ENCODE measurements at places on chromosomes 6 and 20.
A peak's percentile ranks its signal among the peaks of the same experiment; 100 is the strongest.

GRCh38 chr20:37390891-37391525 lies 45.1 kb downstream of the SRC start:
- DNase-seq, result no peak

- no peak for DNase-seq
Observed at GRCh38 chr6:39104528-39104927, 10.5 kb downstream of the SAYSD1 start.

DNA sequence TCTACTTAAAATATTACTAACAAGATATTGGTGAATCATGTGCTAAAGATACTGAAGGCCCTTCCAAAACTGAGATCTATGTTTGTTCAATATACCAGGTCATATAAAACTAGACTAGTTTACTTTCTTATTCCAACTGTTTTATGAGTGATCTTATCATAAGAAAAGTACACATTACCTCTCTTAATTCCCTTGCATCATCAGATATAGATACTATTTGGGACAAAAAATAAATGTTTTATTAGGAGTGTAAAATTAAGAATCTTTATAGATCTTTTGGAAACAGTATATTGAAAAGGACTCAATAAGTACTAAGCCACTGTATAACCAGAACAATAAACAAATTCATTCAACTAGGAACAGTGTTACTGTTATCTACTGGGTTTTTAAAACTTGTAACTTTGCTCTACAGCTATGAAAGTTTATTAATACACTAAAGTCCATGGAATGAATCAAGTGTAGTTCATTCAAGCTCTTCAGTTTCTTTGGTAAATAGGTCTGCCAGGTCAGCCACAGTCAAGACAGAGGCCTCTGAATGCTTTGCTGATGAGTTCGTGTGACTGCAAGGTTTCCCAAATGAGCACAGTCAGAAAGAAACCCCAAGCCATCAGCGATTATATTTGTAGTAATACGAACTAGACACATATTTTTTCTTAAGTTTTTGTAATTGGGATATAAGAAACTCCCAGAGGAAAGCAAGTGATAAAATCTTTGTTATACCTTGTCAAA lies 71.8 kb upstream of the FBXO30 start:
- DNase-seq, result no peak

GRCh38 chr6:117544716-117545115 lies 57.6 kb downstream of the GOPC start:
- DNase-seq, result no peak

DNA sequence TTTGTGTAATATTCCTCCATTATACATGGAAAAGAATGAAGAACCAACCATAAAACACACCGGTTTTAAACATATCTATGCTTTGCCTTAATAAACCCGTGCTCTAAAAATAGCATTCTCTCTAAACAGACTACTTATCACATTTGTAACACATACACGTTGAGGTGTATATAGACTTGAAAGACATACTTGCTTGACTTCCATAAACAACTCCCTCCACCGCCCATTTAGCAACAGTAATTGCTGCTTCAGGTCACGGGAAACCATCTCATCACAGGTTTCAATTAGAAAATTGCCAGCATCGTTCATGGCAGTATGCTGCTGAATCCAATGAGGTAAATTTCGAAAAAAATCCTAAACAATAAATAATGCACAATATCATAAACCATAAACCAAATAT lies 174.0 kb downstream of the SYNE1 start:
- no peak for DNase-seq

DNA sequence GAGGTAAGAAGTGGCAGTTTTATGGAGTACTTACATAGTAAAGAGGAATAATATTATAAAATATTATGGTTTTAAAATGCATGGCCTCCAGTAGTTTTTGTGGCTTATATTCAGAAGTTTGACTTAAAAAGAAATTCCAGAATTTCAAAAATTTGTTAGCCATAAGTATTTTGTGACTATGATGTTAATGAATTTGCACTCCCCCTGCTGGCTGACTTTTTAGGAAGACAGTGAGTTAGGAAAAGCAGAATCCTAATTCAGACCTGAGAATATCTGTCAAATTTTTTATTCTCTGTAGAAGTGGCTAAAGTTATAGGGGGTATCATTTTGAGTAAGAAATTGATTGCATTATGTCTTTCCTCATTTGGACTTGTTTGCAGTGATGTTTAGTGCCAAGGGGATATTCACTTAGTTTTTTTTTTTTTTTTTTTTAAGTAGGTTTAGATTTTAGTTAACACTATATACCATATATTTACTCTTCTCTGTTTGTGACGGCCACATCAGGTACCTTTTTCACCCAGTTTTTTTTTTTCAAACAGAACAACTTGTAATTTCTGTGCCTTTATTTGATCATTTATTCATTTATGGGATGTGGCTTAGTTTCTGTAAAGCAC lies 40.8 kb downstream of the ZFAND3 start:
- no peak for DNase-seq

- DNase-seq, result no peak
Observed at GRCh38 chr20:44615169-44615791, 32.9 kb downstream of the PKIG start.

DNA sequence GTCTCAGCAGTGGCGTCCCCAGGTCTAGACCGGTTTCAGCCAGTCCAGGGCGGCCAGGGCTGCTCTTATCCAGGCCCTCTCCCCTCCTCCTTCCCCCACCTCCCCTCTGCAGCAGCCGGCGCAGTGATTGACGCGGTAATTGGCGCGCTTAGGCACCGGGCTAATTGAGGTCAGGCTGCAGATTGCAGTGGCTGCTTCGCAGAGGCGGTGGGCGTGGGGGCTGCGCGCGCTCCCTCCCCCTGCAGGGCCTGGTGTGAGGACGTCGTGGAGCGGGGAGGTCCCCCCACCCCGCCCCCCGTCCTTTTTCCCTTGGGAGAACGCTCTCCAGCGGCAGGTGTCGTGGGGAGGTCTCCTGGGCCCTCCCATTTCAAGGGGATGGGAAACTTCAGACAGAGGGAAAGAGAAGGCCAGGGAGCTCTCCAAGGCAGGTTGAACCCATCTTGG lies 70.4 kb upstream of the BLCAP start:
- DNase-seq, result no peak

DNA sequence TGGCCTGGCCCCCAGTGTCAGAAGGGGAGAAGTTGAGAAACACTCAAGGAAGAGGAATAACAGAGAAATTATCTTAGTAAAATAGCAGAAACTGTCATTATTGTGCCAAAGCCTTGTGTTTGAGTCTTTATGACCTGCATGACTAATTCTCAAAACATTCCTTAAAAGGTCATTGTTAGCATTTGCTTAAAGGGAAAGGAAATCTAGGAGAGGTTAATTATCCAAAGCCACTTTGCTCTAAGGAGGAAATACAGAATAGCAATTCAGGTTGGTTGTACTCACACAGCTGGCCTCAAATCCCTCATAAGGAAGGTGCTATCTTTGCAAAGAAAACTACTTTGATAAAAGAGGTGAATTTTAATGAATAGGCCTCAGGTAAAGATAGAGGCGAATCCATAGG lies 516.7 kb downstream of the CBLN4 start:
- DNase-seq, result no peak

- peak; percentile 24 for DNase-seq
Observed at GRCh38 chr20:5835871-5836270, 85.7 kb downstream of the SHLD1 start.

DNA sequence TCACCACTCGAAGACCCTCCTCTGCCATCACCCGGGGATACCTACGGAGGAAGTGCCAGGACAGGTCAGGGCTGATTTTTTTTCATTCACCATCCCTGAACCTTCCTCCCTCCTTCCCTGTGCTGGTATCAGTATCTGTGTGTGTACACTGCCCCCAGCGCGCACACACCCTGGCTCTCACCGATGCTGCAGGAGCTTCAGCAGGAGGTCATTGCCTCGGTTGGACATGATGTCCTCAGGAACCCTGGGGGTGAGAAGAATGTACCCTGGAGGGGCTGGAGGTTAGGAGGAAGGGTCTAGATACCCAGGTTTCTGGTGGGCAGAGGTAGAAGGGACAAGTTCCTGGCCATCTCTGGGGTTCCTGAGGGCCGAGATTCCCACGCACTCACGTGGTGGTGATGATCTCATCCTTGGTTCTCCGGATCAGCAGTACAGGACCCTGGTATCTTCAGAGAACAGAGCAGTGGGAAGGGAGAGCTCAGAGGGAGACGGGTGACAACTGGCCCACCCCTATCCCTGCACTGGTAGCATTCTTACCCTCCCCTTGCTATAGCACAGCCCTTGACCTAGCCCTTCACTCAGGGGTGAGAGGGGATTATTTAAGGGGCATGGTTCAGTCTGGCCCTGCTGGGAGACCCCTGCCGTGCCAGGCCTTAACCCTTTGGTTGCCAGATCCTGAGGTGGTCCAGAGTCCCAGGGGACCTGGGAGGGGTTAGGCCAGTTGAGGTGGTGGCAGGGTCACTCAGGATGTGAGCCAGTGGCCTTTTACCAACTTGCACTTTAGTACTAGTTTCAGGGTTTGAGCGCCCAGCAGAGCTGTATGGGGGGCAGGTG lies 7.2 kb upstream of the LY6G5C start:
- no peak for DNase-seq

GRCh38 chr6:166664135-166664534 lies 37.1 kb upstream of the RPS6KA2 start:
- DNase-seq, result no peak

DNA sequence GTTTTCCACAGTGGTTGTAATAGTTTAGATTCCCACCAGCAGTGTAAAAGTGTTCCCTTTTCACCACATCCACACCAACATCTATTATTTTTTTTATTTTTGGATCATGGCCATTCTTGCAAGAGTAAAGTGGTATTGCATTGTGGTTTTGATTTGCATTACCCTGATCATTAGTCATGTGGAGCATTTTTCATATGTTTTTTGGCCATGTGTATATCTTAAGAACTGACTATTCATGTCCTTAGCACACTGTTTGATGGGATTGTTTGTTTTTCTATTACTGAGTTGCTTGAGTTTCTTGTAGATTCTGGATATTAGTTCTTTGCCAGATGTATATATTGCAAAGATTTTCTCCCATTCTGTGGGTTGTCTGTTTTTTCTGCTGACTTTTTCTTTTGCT lies 820.1 kb downstream of the TENT5A start:
- no peak for DNase-seq

DNA sequence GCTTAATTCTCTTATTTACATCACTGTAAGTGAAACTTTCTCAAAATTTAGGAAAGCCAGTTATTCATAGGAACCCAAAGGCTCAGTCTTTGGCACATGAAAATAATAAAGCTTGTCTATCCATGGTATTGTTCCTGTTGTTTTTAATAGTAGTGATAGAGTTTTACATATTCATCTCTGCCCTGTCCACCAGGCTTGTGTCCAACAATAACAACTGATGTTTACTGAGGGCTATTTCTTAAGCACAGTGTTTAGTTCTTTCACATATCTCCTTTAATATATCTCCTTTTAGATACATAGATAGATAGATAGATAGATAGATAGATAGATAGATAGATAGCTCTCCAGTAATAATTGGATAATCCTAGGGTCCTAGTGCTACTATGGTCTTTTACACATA lies 34.2 kb downstream of the FOXQ1 start:
- DNase-seq, result no peak

- no peak for DNase-seq
Observed at GRCh38 chr6:52284131-52284459, 447 bp downstream of the MCM3 start.

DNA sequence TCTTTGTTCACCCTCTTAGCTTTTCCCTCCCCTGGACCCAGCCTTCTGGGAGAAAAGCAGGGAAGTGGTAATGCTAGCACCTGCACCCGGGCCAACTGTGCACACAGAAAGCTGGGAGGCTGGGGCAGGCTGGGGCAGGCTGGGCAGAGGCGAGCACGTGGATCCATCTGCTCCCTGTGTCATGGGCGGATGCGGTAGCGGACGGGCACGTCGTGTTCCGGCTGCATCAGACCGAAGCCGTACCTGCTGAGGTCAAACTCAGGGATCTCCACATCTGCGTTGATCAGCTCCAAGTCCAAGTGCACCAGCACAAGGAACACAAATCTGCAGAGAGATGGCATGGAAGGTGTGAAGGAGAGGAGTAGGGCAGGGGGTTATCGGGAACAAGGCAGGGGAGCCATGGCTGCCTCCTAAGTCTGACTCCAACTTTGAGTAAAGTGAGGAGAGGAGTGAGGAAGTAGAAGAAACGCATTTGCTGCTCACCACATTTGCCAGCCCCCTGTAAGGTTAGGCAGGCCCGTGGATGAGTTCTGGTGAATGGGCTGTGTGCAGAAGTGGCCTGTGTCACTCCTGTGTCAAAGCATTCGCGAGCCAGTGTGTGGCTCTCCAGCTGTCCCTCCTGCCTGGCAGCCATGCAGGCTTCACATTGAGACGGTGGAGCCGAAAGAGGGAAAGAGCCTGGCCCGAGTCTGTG lies 25.4 kb upstream of the KCNB1 start:
- no peak for DNase-seq
